MCF 10A (cell line): ENCODE measurements at places on chromosomes 2 and 18. TPM values are rescaled to one million over a fixed set of nuclear protein-coding genes. Genes with fewer than 3 reads are reported as not detected.

- H3K27ac ChIP-seq: peak overlapping the region; percentile 96
- H3K27me3 ChIP-seq: no peaks in the 10 kb centered on the region
- H3K4me1 ChIP-seq: peaks cover 80% of the 10 kb centered on the region
- DNase-seq: no peak
- no peaks in the 10 kb centered on the region for H3K36me3 ChIP-seq
Observed at GRCh38 chr2:108591163-108591562, 56.9 kb downstream of the LIMS1 start.

GRCh38 chr18:35303610-35304009 lies 13.6 kb upstream of the ZSCAN30 start:
- DNase-seq: no peak
- H3K4me3 ChIP-seq: no peak overlapping the region
- no peaks in the 10 kb centered on the region for H3K4me1 ChIP-seq
- no peaks in the 10 kb centered on the region for H3K27me3 ChIP-seq
- H3K36me3 ChIP-seq: peaks cover 46% of the 10 kb centered on the region

DNA sequence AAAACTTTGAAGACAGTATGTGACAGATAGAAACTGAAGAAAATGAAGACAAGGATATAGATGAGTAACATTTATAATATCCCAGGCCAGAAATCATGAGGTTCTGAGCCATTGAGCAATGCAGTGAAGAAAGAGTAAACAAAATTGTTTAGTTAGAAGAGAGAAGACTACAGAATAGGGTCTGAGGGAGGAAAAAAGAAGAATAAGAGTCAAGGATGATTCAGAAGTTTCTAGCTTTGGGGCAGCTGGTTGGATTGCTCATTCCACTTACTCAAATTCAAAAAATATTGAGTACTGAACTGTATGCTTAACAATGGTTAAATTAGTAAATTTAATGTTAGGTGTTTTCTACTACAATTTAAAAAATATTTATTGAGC lies 155.0 kb upstream of the OTX1 start:
- H3K4me1 ChIP-seq: no peaks in the 10 kb centered on the region
- no peak overlapping the region for H3K27ac ChIP-seq
- DNase-seq: peak; percentile 40
- no peak overlapping the region for H3K4me3 ChIP-seq

- H3K27me3 ChIP-seq: no peaks in the 10 kb centered on the region
- no peaks in the 10 kb centered on the region for H3K36me3 ChIP-seq
- H3K27ac ChIP-seq: peak overlapping the region; percentile 94
- no peak overlapping the region for H3K4me3 ChIP-seq
Observed at GRCh38 chr18:62769216-62769615, 53.9 kb downstream of the PHLPP1 start.

DNA sequence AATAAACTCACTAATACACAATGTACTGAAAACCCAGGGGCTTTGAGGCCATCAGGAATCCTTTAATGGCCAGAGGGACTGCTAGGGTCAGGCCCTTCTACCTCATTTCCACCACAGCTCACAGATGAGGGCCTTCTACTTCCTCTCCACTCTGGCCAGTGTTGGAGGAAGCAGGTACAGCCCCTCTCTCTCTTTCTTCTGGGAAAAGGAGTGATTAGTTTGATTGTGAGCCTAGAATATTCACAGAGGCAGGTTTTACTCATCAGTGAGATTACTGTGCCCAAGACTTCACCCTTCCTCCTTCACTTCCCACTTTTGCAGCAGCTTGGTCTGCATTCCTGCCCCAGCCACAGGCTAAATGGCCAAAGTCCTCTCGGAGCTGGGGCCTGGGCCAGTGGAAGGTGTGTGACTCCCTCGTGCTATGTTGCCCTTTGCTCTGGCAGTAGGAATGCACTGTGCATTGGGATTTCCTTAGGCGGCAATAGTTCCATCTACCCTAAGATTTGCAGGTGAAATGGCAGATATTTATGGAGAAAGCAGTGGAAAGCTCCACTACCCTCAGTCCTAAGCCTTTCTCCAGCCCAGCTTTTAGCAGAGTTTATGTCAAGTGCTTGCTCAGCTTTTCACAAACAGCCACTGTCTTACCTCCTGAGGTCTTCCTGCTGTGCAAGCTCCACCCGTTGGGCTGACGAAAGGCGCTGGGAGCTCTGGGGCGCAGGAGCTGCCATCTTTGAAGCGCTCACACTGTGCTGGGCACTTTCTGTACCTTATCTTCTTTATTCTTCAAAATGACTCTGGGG lies 36.2 kb upstream of the YES1 start:
- peaks cover 8% of the 10 kb centered on the region for H3K4me1 ChIP-seq
- H3K4me3 ChIP-seq: no peak overlapping the region
- no peak overlapping the region for H3K27ac ChIP-seq
- no peaks in the 10 kb centered on the region for H3K27me3 ChIP-seq
- no peak for DNase-seq
- H3K36me3 ChIP-seq: no peaks in the 10 kb centered on the region

Gene ALKAL2
- not detected in 2 replicates for total RNA-seq
